Hair follicle dermal papilla cell (primary cell): ENCODE measurements at places on chromosomes 11 and 22. TPM values are rescaled to one million over a fixed set of nuclear protein-coding genes. Genes with fewer than 3 reads are reported as not detected.

Gene P2RX6
- total RNA-seq: 11.5 and 14.0 TPM in 2 replicates

Gene MGAT3
- total RNA-seq: 0.16 and 0.36 TPM in 2 replicates

Gene VSIG10L2
- under 0.01 and 0.36 TPM in 2 replicates for total RNA-seq

Gene KCNQ1OT1
- 8.1 and 11.8 TPM in 2 replicates for total RNA-seq

Gene CCDC34
- total RNA-seq: 1.8 TPM in 2 replicates

Gene CABP4
- not detected in 2 replicates for total RNA-seq

Gene PLEKHB1
- 0.16 TPM in 1 of 2 replicates, not detected in the other for total RNA-seq

Gene MS4A12
- total RNA-seq: not detected in 2 replicates
